ENCODE measurements at places on chromosomes 12 and 14. TPM values are rescaled to one million over a fixed set of nuclear protein-coding genes. Genes with fewer than 3 reads are reported as not detected.
A peak's percentile ranks its signal among the peaks of the same experiment; 100 is the strongest.

Gene PCED1B
- 9.2 TPM for total RNA-seq

DNA sequence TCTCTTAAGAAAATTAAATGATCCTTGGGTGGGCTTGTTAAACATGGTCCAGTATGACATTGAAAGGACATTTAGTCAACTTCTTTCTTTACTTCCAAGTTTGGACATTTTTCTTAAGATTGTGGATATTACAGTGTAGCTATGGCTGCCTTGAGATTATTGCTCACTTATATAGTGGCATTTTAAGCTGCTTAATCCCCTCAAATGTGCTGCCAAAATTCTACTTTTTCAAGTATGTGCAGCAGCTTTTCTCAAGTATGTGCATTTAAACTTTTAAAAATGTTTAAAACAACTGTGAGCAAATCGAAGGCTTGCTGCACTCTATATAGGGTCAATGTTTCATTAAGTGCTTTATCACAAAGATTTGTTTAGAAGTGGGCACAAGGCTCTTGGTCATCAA lies 7.4 kb downstream of the TXNRD1 start:
- no peaks in the 10 kb centered on the region for H3K4me1 ChIP-seq
- H3K36me3 ChIP-seq: no peaks in the 10 kb centered on the region
- H3K4me3 ChIP-seq: no peak overlapping the region
- H3K27ac ChIP-seq: no peak overlapping the region
- no peak for DNase-seq

DNA sequence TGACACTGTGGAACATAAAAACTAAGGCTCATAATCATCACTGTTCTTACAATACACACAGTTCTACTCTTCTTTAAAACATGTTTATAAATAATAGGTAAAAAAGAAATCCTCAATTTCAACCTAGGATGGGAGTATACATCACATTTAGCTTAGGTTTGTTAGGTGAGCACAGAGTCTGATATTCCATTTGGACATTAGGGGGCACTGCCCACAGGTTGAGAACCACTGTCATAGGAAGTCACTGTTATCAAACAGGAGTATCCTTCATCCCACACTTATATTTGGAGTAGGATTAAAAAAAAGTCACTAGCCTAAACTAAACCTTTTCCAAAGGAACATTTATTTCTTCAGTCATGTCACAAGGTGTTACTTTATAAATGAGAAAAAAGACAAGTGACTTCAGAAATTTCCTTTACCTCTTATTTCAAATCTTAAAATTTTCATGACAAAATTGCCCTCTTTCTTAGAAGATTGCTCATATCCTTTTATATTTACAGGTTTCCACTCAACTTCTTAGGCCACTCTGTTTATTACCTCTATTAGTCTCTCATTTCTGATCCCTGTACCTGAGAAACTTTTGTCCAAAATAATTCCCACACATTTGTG lies 240.6 kb downstream of the CPNE8 start:
- no peaks in the 10 kb centered on the region for H3K36me3 ChIP-seq
- no peak overlapping the region for H3K27ac ChIP-seq
- no peaks in the 10 kb centered on the region for H3K4me1 ChIP-seq
- peak; percentile 13 for DNase-seq
- no peak overlapping the region for H3K4me3 ChIP-seq
- no peaks in the 10 kb centered on the region for H3K27me3 ChIP-seq

DNA sequence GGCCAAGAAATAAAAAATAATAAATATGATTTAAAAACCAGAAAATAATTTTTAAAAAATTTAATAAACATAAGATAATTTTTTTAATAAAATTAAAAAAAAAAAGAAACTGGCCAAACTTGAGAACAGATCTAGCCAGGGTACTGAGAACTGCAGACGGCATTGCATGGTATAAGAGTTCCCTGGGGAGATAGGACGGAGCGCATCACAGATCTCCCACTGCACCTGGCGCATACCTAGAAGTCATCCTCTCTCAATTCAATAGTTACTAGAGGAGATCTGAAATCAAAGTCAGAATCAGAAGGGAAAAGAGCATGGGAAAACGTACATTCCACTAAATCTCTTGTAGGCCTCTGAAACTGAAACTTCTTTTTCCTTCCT lies 58.9 kb upstream of the BCL2L14 start:
- DNase-seq: no peak
- no peaks in the 10 kb centered on the region for H3K27me3 ChIP-seq
- H3K4me3 ChIP-seq: no peak overlapping the region
- no peaks in the 10 kb centered on the region for H3K4me1 ChIP-seq
- no peaks in the 10 kb centered on the region for H3K36me3 ChIP-seq

- DNase-seq: no peak
- no peaks in the 10 kb centered on the region for H3K36me3 ChIP-seq
- H3K27ac ChIP-seq: no peak overlapping the region
- H3K27me3 ChIP-seq: no peaks in the 10 kb centered on the region
- H3K4me1 ChIP-seq: no peaks in the 10 kb centered on the region
These were observed 25.4 kb upstream of the HMGA2 start for GRCh38 chr12:65798918-65799317.

Gene VWF
- 183 TPM for total RNA-seq

GRCh38 chr14:93163564-93163963 lies 21.1 kb downstream of the MOAP1 start:
- no peak for DNase-seq
- H3K4me3 ChIP-seq: no peak overlapping the region
- no peaks in the 10 kb centered on the region for H3K36me3 ChIP-seq
- H3K27ac ChIP-seq: no peak overlapping the region
- H3K4me1 ChIP-seq: no peaks in the 10 kb centered on the region

GRCh38 chr14:95054346-95055280 lies 102.7 kb downstream of the DICER1 start:
- H3K4me3 ChIP-seq: no peak overlapping the region
- no peaks in the 10 kb centered on the region for H3K36me3 ChIP-seq
- no peak overlapping the region for H3K27ac ChIP-seq
- H3K27me3 ChIP-seq: no peaks in the 10 kb centered on the region
- DNase-seq: no peak

- peak; percentile 18 for DNase-seq
- no peaks in the 10 kb centered on the region for H3K27me3 ChIP-seq
- H3K27ac ChIP-seq: no peak overlapping the region
- H3K4me3 ChIP-seq: no peak overlapping the region
- no peaks in the 10 kb centered on the region for H3K4me1 ChIP-seq
These were observed 69.7 kb upstream of the PLEKHG3 start for GRCh38 chr14:64634558-64634957.

Gene MYO1H
- not detected for total RNA-seq

Measured in kidney (tissue), 22 donors.